ENCODE measurements at places on chromosomes 12 and 14.

- no peak for DNase-seq
Observed at GRCh38 chr14:60647837-60648248, 1.4 kb downstream of the SIX1 start.

- DNase-seq, result no peak
Observed at GRCh38 chr12:67531501-67531900, 117.0 kb upstream of the DYRK2 start.

DNA sequence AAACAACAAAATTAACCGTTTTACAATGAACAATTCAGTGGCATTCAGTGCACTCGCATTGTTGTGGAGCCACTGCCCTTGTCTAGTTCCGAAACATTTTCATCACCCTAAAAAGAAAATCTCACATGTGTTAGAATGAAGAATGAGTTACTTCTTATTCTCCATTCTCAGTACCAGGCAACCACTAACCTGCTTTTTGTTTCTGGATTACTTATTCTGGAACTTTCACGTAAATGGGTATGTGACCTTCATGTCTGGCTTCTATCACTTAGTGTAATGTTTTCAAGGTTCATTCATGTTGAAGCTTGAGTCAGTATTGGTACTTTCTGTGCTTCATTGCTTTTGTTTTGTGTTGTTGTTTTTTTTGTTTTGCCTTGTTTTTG, 15.6 kb downstream of the RCOR1 start:
- DNase-seq, result no peak

DNA sequence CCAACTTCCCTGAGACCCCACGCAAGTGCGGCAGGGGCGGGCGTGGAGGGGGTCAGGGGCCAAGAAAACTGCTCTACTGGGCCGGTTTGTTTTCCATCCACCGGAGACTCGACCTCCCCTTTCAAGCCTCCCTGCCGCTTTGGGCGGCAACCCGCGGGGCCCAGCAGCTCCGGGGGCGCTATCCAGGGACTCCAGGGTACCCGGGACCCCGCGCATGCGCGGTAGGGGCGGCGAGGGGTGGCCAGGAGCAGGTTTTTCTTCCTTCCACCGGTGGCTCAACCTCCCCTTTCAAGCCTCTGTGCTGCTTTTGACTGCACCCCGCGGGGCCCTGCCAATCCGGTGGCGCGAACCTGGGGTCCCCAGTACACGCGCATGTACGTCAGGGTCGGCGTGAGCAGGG, 323.5 kb downstream of the ALG10 start:
- no peak for DNase-seq

DNA sequence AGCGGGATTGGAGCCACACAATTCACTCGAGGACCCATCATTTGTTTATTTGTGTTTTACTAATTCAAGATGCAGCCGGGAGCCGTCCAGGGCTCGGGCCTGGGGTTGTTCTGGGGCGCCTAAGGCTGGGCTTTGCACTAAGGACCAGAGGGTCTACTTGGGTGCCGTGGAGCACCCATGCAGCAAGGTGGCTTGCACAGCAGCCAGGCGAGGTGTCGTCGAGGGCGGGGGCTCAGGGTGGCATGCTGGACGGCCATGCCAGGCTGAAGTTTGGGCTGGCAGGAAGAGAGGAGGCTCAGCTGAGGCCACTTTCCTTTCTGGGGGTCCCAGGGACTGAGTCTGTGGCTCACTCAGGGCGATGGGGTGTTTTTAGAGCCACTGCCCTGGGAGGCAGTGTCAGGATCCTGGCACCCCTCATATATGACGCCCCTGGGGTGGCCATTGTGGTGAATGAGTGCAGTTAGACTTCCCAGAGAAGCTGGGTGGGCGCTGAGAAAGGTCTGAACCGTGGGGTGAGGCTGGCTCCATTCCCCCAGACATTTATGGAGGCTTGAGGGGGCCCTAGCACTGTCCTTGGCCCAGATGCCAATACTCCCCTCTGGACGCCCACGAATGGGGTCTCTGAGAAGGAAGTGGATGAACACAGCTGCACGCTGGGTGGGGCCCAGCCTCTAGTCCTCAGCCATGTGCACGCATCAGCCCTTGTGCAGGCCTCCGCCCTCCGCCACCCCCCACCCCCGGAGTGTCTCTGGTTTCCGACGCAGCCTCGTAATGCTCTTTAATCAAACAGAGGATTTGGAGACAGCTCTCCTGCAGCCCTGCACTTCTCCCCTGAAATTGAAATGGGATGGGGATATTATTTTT, 11.3 kb downstream of the MEG3 start:
- DNase-seq, result no peak

DNA sequence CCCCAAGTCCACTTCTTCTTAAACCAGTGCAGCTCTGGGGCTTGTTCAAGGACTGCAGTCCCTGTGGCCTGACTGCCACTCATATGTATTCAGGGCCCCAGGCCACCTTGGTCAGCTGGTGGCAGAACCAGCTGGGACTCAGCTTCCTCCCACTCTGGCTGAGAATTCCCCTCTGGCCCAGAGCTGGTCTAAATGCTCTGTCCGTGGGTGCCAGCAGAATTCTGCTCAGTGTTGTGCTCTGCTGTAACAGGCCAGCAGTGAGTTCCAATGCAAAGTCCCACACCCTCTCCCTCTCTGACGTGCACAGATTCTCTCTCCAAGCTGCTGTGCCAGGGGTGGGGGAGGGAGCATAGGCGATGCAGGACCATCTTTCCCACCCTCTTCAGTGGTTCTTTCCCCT, 210.4 kb upstream of the RGS6 start:
- DNase-seq, result no peak

- DNase-seq, result no peak
Observed at GRCh38 chr14:100306998-100307765, 938 bp upstream of the SLC25A29 start.

- no peak for DNase-seq
Observed at GRCh38 chr14:92121207-92121669, 268 bp downstream of the NDUFB1 start.

DNA sequence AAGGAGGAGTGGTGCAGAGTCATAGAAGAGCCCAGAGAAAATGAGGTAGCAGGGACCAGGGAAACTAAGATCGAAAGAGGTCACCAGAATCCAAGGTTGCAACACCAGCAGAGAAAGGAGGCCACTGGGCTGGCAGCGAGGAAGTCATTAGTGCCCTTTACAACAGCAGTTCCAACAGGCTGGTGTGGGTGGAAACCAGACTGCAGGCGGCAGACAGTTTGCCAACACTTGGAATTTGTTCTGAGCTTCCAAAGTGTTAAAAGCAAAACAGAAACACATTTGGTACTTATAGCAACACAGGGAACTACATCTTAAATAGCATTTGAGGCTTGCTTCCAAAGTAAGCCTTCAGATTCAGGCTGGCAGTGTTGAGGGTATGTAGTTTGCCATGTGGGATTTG, 95.2 kb upstream of the PWP1 start:
- no peak for DNase-seq

- no peak for DNase-seq
Observed at GRCh38 chr12:131894981-131895639, 688 bp downstream of the ULK1 start.

GRCh38 chr14:24858052-24858451, 191.9 kb downstream of the STXBP6 start:
- DNase-seq, result no peak

DNA sequence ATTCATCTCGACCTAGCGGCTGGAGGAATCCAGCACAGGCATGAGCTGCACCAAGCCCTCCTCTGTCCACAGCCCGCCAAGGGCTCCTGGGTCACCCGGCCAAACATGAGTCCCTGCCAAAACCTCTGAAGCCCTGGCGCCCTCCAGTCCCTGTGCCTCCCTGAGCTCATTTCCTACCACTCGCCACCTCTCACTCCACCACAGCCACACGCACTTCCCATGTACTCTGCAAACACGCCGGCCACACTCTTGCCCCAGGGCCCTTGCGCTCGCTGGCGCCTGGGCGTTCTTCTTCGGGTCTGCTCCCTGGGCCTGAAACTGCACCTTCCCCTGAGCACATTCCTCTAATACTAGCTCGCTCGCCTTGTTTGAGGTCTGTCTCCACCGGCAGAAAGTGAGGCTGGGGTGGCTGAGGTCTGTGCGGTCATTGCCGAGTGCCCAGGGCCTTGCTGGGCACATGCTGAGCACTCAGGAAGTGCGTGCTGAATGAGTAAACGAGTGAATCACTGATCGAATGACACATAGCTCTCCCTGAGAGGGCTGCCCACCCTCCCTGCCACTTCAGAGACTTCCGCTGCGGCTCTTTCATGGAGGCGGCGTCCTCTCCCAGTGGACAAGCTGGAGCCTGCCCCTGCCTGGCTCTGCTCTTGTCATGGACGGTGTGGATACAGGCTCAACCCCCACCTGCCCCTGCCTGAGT, 33.7 kb upstream of the DLK1 start:
- DNase-seq, result peak; percentile 76

DNA sequence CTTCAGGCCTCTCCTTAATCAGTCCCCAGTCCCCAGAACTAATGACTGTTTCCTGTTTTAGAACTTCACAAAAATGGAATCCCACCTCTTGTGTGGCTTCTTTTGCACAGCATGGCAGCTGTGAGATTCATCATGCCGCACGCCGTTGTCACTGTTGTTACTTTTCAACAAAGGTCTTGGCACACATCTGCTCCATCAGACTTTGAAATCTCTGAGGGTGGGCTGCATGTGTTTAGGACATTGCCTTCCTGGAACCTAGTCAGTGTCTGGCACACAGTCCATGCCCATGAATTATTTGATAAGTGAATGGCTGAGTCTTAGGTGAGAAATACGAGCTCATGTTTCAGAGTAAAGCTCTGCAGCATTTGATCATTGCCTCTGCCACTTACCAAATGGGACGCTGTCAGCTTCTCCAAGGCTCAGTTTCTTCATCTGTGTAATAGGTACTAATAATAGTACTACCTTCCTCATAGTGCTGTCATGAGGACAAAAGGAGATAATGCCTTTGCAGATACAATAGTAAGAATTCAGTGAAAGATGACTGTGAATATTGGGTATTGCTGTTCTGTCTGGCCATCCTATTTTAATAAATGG, 90.4 kb downstream of the SRRM4 start:
- no peak for DNase-seq

GRCh38 chr14:30882431-30882830, 8.1 kb downstream of the COCH start:
- no peak for DNase-seq

GRCh38 chr14:24243336-24243836, 963 bp upstream of the TINF2 start:
- DNase-seq, result no peak

DNA sequence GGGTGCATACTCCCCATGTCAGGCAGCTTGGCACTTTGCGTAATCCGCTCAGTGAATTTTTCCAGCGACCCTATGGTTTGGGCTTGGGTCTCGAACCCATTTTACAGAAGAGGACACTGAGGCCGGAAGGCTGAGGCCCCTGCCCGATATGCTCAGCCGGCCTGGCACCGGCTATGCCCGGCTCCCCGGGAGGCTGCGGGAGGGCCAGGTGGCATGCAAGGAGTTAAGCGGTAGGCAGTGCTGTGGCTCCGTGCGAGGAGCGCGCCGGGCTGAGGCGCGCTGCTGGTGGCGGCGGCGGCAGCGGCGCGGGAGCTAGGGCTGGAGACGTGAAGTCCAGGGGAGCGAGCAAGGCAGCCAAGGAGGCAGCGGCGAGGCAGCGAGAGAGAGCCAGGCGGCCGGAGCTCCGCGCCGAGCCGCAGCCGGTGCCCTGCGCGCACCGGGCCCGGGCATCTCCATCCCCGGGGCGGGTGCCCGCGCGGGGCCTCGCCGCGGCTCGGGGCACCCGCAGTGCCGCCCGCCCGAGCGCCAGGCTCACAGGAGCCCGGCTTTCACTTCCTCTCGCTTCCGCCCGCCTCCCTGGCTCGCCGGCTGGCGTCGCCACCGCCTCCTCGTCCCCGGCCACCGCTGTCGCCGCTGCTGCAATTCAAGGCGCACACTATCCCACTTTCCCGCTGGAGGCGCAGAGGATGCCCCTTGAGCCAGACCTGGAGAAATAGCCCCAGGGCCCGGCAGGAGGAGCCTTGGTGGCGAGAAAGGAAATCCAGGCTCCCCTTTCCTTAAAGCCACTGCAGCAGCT, at the start of gene WSCD2:
Gene WSCD2 (plus strand): TSS at position 272 of the 796 bp plus-strand sequence. CDS start 66,545 bp downstream, outside the sequence.
- peak; percentile 58 for DNase-seq

- no peak for DNase-seq
Observed at GRCh38 chr12:116116650-116117424, 160.7 kb downstream of the MED13L start.

DNA sequence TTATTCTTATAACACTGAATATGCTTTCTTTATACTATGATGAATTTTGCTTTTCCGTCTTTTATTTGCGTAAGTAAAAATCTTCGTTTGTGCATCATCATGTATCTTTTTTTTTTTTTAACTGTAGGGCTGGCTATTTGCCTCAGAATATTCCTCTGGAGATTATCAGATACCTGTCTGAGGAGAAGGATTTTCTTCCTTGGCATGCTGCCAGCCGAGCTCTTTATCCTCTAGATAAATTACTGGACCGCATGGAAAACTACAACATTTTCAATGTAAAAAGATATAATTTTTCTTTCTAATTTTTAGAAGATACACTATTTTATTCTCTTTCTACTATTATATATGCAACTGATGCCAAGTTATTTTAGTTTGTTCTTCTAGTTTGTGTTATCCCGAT, 346.6 kb downstream of the TRHDE start:
- no peak for DNase-seq

- no peak for DNase-seq
Observed at GRCh38 chr14:71240171-71240570, 332.9 kb downstream of the PCNX1 start.

DNA sequence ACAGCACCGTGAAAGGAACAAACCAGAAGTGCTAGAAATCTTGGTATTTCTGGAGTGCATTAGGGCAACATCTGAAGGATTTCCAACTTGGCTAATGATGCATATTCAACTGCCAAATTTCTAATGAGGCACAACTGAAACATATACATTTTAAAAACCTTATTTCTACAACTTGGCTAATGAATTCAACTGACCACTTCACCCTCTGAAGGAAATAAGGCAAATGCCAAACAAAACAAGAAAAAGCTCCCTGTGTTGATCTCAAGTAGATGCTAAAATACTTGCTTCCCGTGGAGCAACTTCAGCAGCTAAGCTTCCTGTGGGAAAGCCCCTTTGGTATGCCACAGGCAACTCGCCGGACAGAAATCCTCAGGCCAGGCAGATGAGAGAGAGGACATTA, 167.1 kb downstream of the TTC7B start:
- DNase-seq, result no peak

DNA sequence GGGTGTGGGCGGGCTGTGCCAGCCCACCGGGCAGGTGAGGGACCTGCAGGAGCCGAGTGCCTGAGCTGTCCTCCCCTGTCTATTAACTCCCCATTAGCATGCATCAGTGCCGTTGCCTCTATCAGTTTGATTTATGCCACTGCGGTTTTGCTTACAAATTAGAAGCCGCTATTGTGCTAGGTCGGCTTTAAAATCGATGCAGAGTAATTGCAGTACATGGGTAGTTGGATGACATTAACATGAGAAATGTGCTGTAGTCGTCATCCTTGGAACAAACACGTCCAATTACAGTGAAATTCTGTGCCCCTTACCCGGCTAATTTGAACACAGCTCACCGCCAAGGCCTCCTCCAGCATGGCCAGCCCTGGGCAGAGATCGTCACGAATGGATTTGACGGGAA, 145.8 kb downstream of the TSPAN9 start:
- DNase-seq, result peak; percentile 82

GRCh38 chr12:128612150-128612850, 211.5 kb downstream of the SLC15A4 start:
- no peak for DNase-seq

Measured in NCI-H187 (cell line).